ENCODE measurements at places on chromosomes 1 and 21.

GRCh38 chr1:4170548-4171340 is 270.7 kb upstream of the C1orf174 start:
- no peak for DNase-seq

DNA sequence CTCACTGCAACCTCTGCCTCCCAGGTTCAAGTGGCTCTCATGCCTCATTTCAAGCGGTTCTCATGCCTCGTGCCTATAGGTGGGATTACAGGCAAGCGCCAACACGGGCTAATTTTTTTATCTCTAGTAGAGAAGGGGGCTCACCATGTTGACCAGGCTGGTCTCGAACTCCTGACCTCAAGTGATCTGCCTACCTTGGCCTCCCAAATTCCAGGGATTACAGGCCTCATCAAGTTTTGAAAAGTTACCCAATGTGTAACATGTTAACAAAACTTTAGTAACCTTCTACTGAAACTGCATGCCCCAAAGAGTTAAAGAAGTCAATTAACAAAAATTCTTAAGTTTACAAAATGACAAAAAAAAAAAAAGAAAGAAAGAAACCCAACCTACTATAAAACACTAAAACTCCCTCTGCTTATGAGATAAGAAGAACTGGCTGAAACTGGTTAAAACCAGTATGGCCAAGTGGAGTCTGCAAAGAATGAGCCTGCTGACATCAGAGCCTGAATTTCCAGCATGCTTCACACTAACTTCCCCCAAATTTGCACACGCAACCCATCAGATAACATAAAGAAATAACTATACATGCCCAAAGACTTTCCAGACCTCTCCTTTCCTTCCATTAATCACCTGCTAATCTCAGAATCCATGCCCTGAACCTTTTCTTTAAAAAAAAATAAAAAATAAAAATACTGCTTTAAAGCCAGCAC is 25.5 kb upstream of the PSMG1 start:
- DNase-seq: no peak

DNA sequence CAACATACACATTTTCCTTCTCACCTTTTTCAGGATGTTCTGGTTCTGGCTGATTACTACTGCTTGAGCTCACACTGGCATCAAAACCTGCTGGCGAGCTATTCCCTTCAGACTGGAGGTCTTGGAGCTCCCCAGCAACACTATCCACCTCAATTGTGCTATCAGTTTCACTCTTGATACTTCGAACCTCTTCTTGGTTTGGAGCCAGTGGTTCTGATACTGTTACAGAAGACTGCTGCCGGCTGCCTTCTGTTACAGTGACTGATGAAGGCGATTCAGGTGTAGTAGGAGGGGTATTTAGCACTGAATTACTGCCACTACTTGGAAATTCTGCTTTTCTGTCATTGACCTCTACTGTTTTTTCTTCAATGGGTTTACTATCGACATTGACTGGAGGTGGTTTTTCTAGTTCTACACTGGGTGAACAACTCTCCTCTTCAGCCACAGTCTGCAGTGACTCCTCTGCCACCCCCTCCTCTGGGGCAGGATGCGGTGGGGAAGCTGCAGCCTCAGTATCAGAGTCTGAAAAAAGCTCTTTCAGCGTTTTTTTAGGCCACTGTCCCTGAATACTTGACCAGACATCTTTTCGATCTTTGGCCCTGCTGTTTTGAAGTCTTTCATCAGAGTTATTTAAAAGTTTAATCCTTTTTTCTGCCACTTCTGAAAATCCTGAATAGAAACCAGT is 20.7 kb upstream of the RBM34 start:
- no peak for DNase-seq

GRCh38 chr1:156476501-156477298 is 23.9 kb downstream of the MEF2D start:
- DNase-seq: no peak

- DNase-seq: no peak
Observed at GRCh38 chr21:33029385-33029921, 3.7 kb downstream of the OLIG2 start.

- DNase-seq: no peak
Observed at GRCh38 chr1:53038566-53038965, 23.4 kb upstream of the PODN start.

DNA sequence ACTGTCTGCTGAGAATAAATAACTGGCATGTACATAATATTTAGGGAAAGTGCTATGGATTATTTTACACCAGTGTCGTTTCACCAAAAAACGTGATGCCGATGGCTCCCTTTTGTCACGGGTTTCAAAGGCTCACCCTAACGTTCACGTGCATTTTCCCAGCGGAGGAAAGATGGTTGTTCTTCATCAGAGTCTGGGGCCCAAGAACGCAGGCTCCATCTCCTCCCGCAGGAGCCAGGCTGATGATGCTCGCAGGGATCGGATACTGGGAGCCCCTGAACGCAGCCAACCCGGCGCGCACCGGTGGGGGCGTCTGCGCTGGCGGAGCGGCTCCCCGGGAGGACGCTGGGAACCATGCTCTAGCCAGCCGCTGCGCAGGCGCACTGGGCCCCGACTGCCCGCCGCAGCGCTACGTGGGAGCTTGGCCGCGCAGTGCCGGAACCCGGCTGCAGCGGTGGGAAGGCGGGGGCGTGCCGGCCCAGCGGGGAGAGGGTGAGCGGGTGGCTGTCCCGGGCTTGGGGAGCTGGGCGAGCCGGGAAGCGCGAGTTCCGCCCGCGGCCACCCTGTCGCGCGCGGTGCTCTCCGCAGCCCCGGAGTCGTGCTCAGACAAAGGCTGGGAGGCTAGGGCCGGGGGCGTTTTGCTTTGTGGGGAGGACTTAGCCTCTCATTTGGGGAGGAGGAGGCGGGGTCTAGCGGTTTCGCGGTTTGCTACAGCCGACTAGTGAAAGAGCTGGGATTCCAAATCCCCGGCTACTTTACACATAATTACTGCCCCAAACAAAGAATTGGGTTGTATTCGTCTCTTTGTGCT is at the start of gene ZFP69B:
Gene ZFP69B, plus strand, starts transcription at position 793 of the 811 bp plus-strand sequence. CDS start 486 bp downstream, outside the sequence.
- DNase-seq: peak; percentile 93

GRCh38 chr1:226891346-226891745 is 20.9 kb downstream of the PSEN2 start:
- no peak for DNase-seq

DNA sequence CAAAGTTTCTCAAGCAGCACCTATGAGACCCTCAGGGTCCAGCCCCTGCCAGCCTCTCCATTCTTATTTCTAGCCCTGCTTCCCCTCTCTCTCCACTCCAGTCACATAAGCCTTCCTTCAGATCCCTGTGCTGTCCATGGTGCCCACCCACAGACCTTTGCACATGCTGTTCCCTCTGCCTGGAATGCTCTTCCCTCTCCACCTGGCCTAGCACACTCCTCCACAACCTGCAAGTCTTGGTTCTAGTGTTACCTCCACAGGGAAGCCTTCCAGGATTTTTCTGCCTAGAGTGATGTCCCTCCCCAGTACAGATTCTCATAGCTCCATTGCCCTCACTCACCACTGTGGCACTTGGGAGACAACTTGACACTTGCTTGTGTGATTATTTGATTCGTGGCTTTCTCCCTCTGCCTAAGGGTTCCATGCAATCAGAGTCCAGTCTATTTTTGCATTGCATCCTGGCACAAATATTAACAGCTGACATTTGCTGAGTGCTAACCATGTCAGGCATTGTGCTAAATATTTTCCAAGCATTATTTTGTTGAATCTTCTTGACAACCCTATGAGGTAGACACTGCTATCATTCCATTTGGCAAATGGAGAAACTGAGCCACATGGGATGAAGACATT is 127.3 kb downstream of the SYF2 start:
- no peak for DNase-seq

GRCh38 chr21:34132926-34133325 is 59.5 kb downstream of the MRPS6 start:
- no peak for DNase-seq

DNA sequence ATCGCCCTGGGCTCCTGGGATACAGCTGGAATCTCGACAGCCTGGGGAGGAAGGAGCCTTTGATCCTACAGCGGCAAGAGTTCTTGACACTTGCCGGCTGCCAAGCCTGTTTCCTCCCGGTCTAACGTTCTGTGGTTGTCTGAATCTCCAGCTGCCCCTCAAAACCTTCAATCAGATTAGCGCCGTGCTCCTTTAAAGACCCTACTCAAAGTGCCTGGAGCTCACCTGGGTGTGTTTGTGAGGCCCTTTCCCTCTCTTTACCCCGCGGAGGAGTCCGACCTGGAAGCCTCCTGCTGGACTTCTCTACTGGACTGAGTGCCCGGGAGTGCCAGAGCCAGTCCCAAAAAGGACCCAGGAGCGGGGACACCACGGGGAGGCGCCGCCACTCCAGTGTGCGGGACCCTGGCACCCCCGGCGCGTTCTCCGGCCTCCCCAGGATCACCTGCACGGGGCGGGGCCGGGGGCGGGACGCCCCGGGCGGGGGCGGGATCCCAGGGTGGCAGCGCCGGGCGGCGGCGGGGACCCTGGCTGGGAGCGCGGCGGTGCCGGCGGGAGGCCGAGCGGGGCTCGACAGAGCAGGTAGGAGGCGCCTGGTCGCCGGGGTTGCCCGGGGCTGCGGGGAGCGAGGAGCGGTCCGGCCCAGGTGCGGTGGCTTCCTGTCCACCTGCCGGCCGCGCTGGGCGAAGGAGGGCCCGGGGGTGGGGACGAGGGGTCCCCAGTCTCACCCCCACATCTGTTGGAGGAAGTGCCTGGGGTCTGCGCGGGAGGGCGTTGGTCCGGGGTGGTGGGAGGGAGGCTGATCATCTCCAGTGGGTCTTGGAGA is at the start of gene NCMAP:
Gene NCMAP, plus strand, starts transcription at position 497 of the 823 bp plus-strand sequence. CDS start 39,344 bp downstream, outside the sequence.
- DNase-seq: no peak

DNA sequence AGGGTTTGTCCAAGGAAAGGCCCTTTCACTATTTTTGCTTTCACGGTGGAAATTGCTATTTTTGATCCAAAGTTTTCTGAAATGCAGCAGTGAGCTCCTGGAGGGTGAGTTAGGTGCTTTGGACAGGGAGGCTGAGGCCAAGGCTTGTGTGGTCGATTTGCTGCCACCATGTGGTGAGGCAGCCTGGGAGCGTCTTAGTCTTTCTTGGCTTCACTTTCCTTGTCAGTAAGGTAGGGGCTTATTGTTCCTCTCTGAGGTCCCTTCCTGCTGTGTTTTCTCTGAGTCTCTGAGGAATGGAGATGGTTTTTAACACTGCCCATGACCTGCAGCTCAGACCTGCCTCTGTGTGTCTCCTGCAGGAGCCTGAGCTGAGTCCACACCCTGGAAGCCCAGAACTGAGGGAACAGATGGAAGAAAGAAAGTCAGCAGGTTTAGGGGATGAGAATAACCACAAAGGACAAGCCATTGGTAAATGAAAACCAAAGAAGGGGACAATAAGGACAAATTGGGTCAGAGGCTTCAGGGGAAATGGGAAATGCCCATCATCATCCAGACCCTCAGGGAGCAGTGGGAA is 20.1 kb upstream of the S100A10 start:
- no peak for DNase-seq

- DNase-seq: no peak
Observed at GRCh38 chr1:232709386-232709785, 79.5 kb upstream of the SIPA1L2 start.

DNA sequence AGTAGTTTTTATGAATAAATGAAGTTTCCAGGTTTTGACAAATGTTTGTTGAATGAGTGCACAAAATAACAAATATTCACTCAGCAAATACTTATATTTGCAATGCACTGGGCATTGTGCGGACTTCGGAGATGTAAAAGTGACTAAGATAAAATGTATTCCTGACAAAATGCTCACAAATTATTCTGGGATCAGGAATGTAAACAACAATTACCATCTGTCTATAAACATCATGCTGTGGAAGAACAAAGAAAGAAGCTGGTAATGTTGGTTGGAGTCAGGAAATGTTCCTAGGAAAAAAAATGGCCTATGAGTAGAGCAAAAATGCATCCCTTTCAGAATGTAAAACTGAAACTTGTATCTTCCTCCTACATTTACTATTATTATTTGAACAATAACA is 68.5 kb downstream of the CRB1 start:
- DNase-seq: no peak

GRCh38 chr1:220962031-220962751 is 82.9 kb downstream of the HLX start:
- DNase-seq: no peak

DNA sequence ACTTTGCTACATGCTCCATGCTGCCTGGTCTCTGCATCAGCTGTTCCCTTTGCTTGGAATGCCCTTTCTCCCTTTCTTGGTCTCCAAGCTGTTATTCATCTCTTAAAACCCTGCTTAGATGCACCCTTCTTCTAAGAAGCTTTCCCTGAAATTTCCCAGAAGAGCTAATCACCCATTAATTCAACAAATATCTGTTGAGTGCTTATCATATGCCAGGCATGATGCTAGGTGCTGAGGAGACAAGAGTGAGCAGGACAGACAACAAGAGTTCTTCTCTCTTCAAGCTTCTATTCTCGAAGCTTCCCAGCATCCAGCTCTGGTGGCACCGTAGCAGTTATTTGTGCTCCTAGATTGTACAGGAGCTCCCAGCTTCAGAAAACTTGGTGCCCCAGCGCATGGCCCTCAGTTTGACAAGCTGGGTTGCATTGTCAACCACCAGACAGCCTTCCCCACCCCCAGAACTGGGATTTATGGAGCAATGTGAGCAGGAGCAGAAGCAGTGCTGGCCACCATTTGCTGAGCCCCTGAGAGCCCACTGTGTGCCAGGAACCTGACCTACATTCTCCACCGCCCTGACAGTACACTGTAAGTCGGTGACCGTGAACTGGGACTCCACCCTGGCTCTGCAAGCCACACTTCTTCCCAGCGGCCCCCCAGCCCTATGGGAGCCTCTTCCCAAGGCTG is 68.0 kb upstream of the ACOT11 start:
- DNase-seq: no peak

- no peak for DNase-seq
Observed at GRCh38 chr1:2072109-2072806, 22.0 kb downstream of the PRKCZ start.

GRCh38 chr1:22936681-22937080 is 36.0 kb downstream of the LACTBL1 start:
- DNase-seq: no peak

DNA sequence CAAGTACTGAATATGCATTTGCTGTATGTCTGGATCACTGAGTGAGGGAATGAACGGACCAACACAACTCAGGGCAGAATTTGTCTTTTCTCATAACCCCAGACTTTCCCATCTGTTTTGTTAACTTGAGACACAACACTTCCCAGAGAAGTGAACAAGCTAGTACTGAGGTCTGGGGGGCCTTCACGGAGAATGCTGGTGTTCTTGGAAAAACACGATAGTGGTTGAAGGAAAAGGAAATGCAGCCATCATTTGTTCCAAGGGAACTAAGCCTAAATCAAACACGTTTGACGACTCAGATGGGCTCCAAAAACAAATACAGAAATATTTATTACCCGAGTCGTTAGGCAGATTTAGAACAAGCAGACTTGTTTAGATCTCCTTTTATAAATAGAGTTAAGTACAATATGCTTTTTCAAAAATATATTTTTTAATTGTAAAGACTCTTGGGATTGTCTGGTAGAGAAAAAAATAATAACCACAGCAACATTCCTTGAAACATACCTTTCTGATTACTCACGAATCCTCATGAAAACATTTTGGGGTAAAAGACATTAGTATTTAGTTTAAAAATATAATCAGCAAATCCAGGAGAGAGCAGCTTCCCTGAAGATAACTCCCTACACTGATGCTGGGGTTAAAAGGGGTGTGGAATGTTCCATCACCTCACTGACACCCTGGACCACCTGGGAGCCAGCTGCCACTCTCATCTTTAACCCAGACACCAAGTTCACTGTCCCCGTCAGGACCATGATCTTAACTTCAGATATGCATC is 427.7 kb upstream of the RUNX1 start:
- no peak for DNase-seq
